Activated T-cell treated with anti-CD3 and anti-CD28 coated beads, Interleukin-2, amount 50 U/mL, for 72 hours (primary cell): ENCODE measurements at places on chromosomes 5 and 9. TPM values are rescaled to one million over a fixed set of nuclear protein-coding genes. Genes with fewer than 3 reads are reported as not detected.

GRCh38 chr5:106818552-106818951, 852.2 kb downstream of the EFNA5 start:
- DNase-seq = no peak

DNA sequence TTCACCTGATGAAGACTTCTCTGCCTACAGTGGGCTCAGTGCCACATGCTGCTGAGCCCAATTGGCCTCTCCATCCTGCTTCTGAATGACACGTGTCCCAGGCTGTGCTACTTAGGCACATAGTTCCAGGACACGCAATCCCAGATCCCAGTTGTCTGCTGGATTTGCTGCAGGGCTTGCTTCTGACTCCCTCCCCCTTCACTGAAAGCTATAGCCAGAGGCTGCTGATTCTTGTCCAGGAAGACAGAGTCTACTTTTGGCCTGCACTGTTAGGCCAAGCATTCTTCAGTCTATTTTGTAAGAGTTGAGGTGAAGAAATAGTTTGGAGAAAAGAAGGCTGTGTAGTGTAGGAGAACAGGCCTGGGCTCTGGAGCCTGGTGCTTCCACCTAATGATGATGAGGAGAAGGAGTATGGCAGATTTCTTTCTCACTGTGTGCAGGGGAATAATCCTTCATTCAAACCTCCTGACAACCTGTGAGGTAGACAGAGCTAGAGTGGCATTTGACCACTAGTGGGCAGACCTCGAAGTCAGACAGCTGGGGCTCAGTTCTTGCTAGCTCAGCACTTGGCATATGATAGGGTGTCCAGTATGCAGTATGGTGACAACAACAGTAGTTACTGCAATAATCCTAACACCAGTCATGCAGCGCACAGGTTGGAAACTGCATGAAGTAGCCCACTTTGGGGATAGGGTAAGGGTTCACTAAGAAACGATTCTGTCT, 19.5 kb upstream of the ASPN start:
- DNase-seq = peak; percentile 4

- no peak for DNase-seq
These were observed 10.7 kb downstream of the OR1L8 start for GRCh38 chr9:122572456-122572855.

DNA sequence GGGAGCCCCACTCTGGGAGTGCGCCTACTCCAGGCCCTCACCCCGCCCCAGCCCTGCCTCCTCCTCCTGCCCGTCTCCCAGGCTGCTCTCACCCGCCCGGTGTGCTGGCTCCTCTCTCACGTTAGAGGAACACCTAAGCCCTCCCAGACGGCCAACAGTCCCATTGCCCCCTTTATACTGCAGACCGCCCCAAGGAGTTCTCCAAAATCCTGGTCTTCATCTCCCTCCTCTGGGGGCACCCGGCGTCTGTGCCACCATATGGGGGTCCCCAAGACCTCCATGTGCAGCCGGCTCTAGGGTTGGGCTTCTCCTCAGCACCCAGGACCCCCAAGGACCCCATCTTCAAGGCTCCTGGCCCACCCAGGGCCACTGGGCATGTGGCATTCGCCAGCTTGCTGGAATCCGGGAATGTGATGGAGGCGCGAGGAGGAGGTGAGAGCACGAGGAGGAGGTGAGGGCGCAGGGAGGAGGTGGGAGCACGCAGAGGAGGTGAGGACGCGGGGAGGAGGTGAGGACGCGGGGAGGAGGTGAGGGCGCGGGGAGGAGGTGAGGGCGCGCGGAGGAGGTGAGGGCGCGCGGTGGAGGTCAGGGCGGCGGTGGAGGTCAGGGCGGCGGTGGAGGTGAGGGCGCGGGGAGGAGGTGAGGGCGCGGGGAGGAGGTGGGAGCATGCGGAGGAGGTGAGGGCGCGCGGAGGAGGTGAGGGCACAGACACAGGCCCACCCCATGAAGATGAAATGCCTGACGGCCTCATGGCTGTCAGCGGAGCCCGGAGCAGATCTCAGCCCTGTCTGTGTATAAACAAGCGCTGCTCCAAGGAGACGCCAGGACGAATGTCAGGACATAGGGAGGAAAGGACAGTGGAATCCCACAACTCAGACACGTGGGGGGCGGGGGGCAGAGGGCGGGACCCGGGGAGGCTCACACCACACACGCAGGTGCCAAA, 41.2 kb downstream of the EXD3 start:
- DNase-seq = no peak

DNA sequence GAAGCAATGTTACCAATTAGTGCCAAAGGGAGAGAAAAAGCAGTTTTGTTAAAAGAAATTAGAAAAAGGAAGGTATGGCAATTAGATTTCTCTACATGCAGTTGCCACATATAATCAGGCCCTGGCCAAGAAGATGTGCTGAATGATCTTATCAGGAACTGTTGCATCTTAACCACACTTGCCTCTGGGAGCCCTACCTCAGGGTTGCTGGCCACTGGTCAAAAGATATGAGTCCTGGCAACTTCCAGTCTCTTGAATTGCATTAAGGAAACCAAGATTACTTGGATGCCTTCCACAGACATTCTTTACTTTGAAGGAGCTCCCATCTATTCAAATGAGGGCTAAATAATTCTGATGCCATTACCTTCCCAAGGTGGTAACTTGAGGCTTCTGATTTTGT, 60.4 kb downstream of the TNC start:
- no peak for DNase-seq

- DNase-seq = peak; percentile 91
These were observed 556 bp upstream of the CDK9 start for GRCh38 chr9:127785023-127785932.

- DNase-seq = peak; percentile 54
These were observed 7.0 kb downstream of the IGFBPL1 start for GRCh38 chr9:38417003-38417945.

DNA sequence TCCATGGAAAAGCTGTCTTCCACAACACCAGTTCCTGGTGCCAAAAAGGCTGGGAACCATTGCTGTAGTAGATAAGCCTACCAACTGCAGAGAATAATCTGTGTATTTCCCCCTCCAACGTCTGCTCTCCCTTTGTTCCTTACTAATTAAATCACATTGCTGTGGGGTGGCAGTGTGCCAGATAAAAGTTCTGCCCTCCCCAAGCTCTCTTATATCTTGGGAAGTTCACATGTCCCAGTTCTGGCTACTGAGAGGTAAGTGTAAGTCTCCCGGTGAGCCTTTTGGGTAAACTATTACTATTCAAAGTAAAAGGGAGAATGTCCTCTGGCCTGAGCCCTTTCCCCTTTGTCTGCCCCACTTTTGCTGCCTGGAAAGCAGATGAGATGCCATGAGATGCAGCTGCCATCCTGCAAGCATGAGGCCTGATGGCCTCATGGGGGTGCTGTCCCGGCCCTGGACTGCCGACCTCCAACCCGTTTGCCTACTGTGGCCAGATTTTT, 14.7 kb downstream of the ENC1 start:
- DNase-seq = no peak

- no peak for DNase-seq
These were observed 81.5 kb downstream of the WNK2 start for GRCh38 chr9:93265301-93265971.

GRCh38 chr5:72556351-72557166, 49.3 kb upstream of the ZNF366 start:
- DNase-seq = peak; percentile 35

DNA sequence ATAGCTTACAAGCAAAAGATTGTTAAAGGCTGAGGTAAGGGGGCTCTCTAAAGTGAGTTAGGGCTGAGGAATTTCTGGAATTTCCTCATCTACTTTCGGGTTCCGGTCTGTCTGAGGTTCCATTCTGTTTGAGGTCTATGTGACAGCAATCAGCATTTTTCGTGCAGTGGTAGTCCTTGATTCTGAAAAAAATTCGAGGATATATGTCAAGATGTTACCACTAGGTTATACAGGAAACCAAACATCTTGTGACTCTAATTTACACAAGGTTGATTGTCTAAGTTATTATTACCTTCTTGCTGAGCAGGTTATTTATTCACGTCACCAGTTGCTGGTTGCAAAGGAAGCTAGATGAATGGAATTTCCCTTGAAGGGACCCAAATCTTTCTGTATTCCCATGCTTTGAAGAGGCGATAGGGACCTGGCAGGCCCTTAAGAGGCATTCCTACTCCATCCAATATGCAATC, 35.2 kb downstream of the RLN2 start:
- DNase-seq = no peak

DNA sequence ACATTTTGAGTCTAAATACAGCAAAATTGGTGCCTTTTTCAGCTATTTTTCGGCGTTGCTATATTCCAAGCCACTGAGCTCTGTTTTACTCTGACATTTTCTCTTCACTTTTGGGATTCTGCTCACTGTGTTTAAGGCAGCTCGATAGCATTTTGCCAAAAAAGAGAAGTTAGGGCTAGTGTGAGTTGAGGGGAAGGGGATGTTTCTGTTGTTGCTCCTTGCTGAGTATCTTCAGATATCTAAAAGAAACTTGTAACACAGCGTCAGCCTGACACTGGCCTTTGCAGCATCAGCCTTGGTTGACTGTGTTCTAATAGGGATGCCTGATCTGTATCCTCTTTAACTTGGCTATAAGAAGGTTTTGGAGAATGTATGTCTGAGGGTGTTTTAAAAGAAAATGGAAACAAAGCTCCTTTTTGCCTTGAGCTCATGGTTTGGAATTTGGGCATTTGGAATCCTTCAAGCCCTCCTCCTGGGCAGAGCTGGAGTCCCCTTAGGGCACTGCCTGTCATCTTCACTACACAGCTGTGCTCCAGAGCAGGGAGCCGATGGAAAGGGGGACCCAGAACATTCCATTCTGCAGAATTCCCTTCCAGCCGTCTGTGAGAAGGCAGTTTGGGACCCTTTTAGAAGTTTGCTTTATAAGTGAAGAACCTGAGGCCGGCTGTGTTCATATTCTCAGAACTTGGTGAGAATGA, 63.0 kb downstream of the EXOSC2 start:
- DNase-seq = no peak

GRCh38 chr5:97096191-97096590, 46.2 kb downstream of the LIX1 start:
- no peak for DNase-seq

Gene SLC25A51
- 32.4 TPM for total RNA-seq

Gene PCDHGA4
- 0.26 TPM for total RNA-seq

Gene C5orf58
- not detected for total RNA-seq

Gene KLF9
- total RNA-seq = 35.4 TPM
